Inflammatory macrophage treated with lipopolysaccharide for 4 hours (primary cell): ENCODE measurements at places on chromosomes 3 and 15.

DNA sequence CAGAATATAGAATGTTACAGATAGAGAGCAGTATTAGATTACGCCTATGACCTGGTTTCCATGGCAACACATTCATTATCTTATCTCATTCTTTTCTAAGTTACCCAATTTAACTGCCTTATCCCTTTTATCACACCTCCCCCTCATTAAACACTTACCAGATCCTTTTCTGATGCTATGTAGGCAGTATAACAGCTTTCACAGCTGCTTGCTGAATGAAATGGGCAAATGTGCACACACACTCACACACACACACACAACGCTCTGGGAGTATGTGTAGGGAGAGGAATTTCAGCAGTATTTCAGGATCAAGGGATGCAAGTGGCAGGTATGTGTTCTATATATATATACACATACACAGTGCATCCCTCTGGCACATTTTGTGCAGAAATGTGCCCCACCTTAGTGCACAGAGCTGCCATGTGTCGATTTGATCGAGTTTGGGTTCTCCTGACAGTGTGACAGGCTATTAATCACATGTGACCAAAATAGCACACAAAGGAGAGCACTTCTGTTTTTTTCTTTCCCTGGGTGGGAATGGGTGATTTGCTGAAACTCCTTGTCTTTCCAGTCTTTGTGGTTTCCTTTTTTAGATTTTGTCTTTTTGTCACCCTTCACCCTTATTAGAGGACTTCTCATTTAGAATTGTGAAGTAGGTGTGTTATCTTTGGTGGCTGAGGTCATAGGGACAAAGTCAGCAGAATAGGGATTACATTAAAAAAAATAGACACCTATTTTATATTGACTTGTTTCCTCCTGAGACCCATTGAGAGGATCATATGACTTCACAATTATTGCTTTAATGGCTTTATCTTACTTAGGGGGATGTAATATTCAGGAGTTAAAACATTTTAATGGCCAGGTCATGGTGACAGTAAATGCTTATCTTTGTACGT lies 553.7 kb downstream of the PDCD6IP start:
- DNase-seq = peak; percentile 23

DNA sequence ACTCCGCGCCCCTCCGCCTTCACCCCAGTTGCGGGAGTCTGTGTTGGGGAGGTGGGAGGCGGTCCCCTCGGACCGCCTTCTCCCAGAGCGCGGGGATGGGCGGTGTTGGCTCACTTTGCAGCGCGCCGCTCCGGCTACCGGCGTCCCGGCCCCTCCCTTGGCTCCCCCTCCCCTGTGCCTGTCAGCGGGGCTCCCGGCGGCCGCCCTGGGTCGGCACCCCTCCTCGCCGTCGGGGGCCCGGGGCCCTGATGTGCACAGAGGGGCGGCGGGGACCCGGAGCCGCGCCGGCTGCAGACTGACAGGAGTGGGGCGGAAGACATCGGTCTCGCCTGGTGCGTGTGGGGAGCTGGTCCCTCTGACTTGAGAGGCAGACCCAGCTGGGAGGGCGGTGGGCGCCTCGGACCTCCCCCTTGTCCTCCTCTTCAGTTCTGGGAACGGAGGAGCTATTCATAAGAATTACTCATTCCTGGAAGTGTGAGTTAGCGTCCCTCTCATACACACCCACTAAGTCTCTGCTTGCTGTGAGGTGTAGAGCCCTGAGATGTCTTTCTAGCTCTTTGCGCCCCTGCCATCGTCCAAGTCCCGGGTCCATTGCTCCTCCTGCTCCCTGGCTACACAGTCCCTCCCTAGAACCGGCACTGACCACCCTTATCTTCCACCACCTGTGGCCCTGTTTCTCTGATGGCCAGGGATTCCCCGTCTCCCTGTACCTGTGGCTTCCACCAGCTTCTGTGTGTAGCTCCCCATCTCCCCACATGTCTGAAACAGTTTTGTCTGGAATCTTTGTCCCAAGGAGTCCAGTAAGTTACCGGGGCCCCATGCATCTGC lies 42.3 kb upstream of the ROPN1 start:
- DNase-seq = no peak

DNA sequence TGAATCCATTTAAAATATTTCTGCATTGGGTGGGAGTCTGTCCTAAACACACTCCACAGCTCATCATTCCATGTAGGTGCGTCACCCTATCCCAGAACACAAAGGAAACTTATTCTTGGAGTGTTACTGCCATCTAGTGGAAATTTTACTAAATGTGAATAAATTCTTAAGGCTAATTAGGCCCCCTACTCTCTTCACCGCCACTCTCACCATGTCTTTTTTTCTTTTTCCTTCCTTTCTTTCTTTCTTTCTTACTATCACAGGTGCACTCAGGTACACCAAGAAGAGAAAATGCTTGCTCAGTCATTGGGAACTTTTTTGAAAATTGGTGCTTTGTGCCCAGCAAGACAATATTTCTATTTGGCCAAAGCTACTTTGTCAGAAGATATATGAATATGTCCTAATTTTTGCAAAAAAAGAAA lies 26.4 kb upstream of the ATP8B4 start:
- peak; percentile 68 for DNase-seq

DNA sequence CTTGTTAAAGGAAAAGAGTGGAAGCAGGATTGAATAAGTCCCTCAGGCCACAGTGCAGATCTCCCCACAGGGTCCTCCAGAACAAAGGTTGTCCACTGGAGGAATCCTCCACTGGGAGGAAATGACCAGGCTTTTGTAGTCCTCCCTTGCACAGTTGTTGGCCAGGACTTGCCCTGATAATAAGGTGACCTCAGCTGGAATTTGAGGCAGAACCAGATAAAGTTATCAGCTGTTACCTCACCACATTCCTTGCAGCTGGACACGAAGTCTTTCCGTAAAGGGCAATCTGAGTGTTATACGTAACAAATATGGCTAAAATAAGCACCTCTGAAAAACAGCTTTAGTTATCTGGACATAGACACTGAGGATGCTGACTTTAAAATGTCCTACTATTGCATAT lies 83.5 kb upstream of the NAALADL2 start:
- DNase-seq = no peak

- no peak for DNase-seq
Observed at GRCh38 chr3:173993299-173993698, 595.8 kb downstream of the NLGN1 start.

DNA sequence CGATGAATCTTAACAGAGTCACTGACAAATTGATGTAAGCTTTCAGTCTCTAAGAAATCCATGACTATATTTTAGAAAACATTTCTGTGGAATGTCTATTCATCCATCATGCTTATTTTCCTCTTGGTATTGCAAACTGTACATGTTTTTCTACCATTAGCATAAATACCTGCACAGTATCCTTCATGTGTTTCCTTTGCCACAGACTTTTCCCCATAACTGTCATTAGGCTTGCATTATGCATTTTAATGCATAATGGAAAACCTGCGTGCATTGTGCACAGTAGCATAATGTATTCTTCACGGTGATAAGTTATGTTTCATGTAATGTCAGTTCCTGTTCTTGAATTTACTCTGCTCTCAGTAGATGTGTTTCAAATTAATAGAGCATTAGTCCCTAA lies 403.1 kb upstream of the EPHA3 start:
- no peak for DNase-seq

- peak; percentile 49 for DNase-seq
Observed at GRCh38 chr3:196617256-196617655, 22.2 kb upstream of the NRROS start.

- DNase-seq = no peak
Observed at GRCh38 chr15:51749307-51749706, 2.1 kb upstream of the TMOD2 start.

DNA sequence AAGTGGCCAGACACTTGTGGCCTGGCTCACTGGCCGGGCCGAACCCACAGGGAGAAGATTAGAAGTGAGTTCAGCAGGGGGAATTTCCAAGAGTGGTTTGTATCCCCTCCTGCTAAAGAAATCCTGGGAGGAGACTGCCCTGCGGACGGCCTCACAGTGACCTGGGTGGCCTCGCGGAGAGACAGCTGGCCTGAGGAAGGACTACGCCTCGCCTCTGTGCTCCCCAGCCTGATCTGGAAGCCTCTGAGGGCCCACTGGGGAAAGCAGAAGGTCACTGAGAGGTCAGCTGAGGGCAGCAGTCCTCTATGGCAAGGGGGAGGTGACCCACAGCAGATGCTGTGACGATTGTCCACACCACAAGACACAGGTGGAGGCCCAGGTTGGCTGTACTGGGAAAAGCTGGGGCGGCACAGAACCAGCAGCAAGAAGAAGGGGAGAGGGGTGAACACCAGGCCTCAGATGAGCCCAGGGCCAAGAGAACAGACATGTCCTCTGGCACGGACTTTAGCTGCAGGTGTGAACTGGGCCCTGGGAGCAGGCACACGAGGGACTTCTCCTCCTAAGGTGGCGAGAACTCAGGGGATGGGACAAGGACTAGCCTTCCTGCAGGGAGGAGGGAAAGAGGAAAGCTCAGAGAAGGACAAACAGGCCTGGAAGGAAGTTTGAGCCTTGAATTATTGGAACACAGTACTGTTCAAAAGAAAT lies 37.2 kb upstream of the DLG1 start:
- no peak for DNase-seq

DNA sequence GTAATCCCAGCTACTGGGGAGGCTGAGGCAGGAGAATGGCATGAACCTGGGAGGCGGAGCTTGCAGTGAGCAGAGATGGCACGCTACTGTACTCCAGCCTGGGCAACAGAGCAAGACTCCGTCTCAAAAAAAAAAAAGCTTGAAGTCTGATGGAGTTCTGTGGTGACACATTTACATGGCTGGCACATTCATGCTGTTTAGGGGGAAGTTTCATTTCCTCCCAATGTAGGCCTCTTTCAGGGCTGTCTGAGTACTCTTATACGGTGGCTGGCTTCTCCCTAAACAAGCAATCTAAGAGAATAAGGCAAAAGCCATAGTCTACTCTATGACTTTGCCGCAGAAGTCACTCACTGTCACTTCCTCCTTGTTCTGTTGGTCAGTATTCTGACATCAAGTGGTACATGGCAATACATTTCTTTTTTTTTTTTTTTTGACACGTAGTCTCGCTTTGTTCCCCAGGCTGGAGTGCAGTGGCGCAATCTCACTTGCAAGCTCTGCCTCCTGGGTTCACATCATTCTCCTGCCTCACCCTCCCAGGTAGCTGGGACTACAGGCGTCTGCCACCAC lies 41.2 kb downstream of the OIP5 start:
- peak; percentile 88 for DNase-seq

DNA sequence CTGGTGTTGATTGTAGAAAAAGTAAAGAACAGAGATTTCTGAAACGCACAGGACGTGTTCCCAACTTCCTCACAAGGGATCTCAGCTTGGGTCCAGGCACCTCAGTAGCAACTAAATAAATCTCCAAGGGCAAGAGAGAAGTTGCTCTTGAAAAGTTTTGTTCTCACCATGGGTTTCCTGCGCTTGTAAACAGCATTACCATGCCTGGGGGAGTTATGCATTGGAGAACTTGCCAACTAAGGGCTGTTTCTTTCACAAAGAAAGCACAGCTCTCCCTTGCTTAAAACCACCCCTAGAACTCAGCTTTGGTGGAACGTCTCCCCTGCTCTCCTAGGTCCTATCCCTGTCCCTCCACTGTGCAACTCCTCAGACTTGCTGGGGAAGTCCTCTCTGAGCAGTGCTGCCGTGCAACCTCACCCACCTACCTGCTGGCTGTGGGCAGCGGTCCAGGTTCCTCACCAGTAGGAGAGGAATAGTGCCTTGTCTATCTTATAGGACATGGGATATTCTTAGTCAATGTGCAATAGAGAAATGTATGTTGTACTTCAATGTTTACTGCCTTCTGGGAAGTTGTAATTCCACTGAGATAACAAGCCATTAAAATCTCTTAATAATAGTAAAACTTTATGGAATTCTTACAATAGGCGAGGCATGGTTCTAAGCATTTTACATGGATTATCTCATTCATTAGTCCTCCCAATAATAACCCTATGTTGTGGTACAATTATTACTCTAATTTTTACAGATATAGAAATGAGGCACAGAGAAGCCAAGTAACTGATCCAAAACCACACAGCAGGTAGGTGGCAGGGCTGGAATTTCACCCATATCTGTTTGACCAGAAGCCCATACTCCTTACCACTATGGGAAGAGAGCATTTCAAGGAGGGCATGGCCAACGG lies 51.5 kb downstream of the UMPS start:
- no peak for DNase-seq

DNA sequence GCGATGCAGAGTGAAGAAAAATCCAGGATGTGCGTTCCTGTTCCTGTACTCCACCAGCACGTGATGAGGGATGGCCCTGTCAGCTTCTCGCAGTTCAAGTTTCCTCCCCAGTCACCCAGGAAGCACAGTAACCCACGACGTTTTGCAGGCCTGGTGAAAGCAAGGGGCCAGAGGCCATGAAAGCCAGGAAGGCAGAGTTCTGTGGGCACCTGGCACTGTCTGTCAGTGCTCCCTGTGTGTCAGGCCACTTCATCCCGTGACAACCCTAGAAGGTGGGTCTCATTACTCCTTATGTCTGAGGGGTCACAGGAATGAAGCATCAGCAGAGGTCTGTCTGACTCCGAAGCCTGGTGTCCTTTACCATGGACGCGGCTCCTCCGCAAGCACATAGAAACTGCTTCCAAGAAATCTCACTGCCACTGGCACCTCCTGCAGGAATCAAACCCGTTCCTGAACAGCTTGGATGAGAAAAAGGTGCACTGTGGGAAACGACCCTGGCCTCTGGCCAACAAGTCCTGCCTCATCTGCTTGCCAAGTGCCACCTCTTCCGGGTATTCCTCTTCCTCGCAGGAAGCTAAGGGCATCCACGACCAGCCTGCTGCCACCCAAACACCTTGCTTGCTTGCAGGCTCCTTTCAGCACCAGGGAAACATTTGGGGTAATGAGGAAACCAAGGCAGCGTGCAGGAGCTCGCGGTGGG lies 14.6 kb downstream of the RAB43 start:
- no peak for DNase-seq

- DNase-seq = no peak
Observed at GRCh38 chr15:37933666-37934065, 774 bp upstream of the TMCO5A start.

GRCh38 chr15:41955807-41956525 lies 16.4 kb downstream of the EHD4 start:
- no peak for DNase-seq

DNA sequence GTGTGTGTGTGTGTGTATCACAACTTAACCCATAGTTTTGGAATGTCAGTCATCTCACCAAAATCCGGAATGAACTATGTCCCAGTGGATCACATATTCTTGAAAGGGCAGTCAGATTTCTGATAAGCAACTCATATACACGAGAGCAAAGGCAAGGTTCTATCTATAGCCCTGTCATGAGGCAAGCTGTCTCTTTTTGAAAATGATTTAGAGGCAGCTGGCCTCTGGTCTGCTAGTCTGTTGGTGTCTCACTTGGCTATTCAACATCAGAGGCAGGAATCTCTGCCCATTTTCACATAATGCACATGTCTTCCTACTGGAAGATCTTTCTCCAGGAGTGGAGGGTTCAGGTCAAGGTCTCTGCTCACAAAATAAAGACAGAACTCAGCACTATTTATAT lies 79.8 kb downstream of the CNTN6 start:
- DNase-seq = no peak

DNA sequence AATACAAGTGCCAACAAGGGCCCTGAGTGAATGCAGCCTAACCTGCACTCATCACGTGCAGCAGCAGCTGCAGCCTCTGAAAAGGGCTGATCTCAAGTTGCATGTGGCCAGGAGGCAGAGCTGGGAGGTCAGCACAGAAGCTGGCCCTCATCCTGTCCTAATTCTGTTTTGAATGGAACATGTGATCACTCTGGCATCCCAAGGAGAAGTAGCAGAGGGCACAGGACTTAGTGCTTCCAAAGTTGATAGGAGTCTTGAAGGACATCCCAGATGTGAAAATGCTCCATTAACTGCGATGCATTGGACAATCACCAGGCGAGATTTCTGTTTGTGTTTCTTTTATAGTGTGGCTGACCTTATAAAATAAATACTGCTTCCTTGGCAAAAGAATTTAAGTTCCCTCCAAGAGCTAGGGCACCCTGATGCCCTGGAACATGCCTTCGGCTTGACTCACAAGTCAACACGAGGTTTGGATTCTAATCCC lies 31.6 kb upstream of the STAG1 start:
- no peak for DNase-seq
